ENCODE measurements at places on chromosomes 6 and 20. TPM values are rescaled to one million over a fixed set of nuclear protein-coding genes. Genes with fewer than 3 reads are reported as not detected.

DNA sequence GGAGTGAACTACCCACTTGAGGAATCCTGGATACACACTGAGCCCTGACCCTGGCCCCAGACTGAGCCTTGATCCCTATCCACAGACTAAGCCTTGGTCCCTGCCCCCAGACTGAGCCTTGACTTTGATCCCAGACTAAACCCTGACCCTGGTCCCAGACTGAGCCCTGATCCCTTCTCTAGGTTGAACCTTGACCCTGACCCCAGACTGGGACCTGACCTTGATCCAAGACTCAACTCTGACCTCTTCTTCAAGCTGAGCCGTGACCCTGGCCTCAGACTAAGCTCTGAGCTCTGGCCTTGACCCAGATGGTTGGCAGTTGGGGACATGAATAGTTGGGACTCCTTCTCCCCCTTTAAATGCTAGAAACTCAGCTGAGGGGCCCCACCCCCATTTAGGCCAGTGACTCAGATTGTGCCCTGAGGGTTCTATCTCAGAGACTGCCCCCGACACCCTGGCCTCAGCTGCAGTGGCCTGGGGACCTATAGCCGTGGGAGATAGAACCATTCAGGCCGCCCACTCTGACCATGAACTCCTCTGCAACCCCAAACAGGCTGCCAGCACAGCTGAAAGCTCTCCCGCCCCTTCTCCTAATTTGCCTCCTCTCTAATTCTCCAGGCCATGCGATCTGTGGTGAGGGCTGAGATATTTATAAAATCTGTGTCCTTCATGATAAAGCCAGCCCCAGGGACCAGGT lies 84.7 kb downstream of the DLGAP4 start:
- H3K27ac ChIP-seq = no peak overlapping the region
- no peaks in the 10 kb centered on the region for H3K36me3 ChIP-seq
- no peaks in the 10 kb centered on the region for H3K4me1 ChIP-seq
- no peaks in the 10 kb centered on the region for H3K27me3 ChIP-seq
- no peak overlapping the region for H3K4me3 ChIP-seq

DNA sequence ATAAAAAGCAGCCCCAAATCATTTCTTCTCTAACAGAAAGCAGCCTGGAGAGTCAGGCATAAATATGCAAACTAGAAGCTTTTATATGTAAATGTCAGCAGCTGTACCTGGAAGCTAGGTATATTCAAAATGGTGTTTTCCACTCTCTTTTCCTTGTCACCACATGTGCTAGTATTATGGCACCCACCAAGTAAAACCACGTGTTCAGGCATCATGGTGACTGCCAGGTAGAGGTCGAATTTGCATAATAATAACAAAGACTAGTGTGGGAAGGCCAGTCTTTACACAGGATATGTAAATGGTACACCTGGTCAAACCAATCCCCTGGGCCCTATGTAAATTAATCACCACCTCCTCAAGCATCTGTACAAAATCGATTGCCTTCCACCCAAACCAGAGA lies 124.0 kb downstream of the MMUT start:
- no peaks in the 10 kb centered on the region for H3K4me1 ChIP-seq
- no peak overlapping the region for H3K27ac ChIP-seq
- no peak for DNase-seq
- H3K27me3 ChIP-seq = no peaks in the 10 kb centered on the region
- H3K4me3 ChIP-seq = no peak overlapping the region
- no peaks in the 10 kb centered on the region for H3K36me3 ChIP-seq

- no peaks in the 10 kb centered on the region for H3K27me3 ChIP-seq
- H3K4me3 ChIP-seq = no peak overlapping the region
- peaks cover 21% of the 10 kb centered on the region for H3K4me1 ChIP-seq
- no peaks in the 10 kb centered on the region for H3K36me3 ChIP-seq
- no peak for DNase-seq
- H3K27ac ChIP-seq = no peak overlapping the region
Observed at GRCh38 chr6:12331951-12332749, 42.0 kb downstream of the EDN1 start.

GRCh38 chr20:16005915-16006493 lies 567.2 kb downstream of the KIF16B start:
- no peaks in the 10 kb centered on the region for H3K36me3 ChIP-seq
- H3K27me3 ChIP-seq = no peaks in the 10 kb centered on the region
- peaks cover 14% of the 10 kb centered on the region for H3K4me1 ChIP-seq
- no peak overlapping the region for H3K27ac ChIP-seq

- no peaks in the 10 kb centered on the region for H3K27me3 ChIP-seq
- no peak overlapping the region for H3K27ac ChIP-seq
- H3K36me3 ChIP-seq = no peaks in the 10 kb centered on the region
- no peak for DNase-seq
- H3K4me1 ChIP-seq = peaks cover 12% of the 10 kb centered on the region
Observed at GRCh38 chr6:137372532-137372931, 121.7 kb downstream of the OLIG3 start.

DNA sequence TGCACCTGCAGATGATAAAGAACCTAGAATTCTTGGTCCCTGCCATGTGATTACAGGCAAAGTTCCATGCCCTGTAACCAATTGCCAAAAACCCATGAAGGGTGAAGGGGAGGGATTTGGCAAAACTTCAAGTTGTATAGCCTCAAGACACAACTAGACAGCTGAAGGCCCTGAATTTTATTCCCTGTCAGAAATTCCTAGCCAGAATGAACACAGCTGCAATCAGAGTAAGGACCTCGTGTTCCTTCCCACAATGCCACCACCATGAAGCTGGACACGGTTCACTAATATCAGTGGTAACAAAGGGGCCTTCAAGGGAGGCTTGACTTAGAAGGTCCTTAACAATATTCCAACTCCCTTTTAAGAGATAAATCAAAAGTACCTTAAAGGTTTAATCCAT lies 22.5 kb upstream of the IRAK1BP1 start:
- H3K4me1 ChIP-seq = no peaks in the 10 kb centered on the region
- no peak overlapping the region for H3K27ac ChIP-seq

DNA sequence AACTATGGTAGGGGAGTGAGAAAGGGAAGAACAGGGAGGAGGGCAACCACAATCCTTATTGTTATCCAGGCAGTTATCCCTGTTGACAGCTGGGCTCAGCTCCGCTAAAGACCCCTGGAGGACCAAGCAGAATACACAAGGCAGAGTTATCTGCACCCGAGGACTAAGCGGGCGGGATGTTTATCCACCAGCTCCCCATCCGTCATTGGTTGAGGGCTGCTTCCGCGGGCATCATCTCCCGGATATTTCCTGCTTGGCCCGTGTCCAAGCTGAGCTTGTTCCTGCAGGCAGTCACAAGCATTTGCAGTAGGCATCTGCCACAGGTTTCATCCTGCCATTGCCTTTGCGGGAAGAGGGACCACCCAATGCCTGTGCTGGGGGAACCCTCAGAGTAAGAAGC lies 102.1 kb downstream of the DLGAP4 start:
- H3K27ac ChIP-seq = no peak overlapping the region
- DNase-seq = no peak
- no peak overlapping the region for H3K4me3 ChIP-seq
- H3K4me1 ChIP-seq = no peaks in the 10 kb centered on the region
- H3K36me3 ChIP-seq = no peaks in the 10 kb centered on the region

- no peak overlapping the region for H3K27ac ChIP-seq
- no peaks in the 10 kb centered on the region for H3K27me3 ChIP-seq
- no peak for DNase-seq
- H3K4me3 ChIP-seq = no peak overlapping the region
- no peaks in the 10 kb centered on the region for H3K4me1 ChIP-seq
Observed at GRCh38 chr20:53402233-53403005, 191.2 kb downstream of the ZNF217 start.

DNA sequence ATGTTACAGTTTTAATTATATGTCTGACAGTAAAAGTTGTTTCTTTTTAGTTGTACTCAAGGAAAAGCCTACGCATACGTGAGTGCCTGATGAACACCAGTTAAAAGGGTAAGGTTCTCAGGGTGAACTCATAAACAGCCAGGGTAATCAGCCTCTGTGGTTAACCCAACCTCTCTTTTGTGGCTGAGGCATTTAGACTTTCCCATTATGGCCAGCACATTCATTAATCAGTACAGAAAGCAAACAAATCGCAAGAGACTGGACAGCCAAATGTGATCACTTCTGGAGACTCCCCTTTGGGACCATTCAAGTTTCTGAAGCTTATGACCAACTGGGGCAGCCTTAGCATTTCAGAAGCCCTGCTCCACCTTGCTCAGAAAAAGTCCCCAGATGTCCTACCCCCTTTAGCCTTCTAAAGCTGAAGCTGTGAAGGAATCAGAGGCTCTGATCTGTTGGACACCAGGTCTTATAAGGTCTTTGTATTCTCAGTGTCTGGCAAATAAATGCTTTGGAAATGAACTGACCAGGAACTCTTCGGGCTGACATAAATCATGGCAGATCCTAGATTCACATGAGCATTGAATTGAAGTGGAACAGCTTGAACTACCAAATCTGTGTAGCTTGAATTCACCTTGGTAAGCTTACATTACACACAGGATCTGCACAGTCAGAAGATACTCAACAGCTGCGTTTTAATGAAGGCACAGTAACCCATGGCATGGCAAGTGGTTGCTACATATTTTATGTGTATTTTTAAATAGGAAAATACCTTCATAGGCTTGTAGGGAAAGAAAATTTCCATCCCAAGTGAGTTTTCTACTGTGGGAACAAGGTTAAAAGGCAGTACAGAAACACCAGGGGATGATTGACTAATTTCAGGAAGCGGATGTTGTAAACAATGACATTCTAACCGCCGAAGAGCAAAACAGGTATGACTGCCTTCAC lies 18.7 kb downstream of the IL20RA start:
- H3K27me3 ChIP-seq = no peaks in the 10 kb centered on the region
- DNase-seq = peak; percentile 56
- no peaks in the 10 kb centered on the region for H3K36me3 ChIP-seq
- no peak overlapping the region for H3K27ac ChIP-seq

GRCh38 chr20:11159728-11160127 lies 485.9 kb upstream of the JAG1 start:
- no peak overlapping the region for H3K4me3 ChIP-seq
- H3K4me1 ChIP-seq = no peaks in the 10 kb centered on the region
- no peaks in the 10 kb centered on the region for H3K36me3 ChIP-seq
- no peak overlapping the region for H3K27ac ChIP-seq

DNA sequence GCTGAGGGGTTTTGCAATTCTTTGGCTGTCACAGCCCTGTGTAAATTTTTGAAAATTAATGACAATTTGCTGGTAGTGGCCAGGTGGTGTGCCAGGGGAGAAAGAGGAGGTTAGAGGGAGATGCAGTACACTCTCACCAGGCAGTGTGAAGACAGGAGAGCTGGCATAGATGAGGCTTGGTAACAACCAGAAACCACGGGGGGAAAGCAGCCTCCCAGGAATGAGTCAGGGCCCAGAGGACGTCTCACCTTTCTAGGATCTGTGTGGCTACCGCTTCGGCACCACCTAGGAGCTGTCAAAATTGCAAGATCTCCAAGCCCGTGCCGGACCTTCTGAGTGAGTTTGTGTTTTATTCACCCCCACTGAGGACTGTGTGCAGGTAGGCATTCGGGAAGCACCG lies 171.4 kb downstream of the PACRG start:
- no peak for DNase-seq
- no peaks in the 10 kb centered on the region for H3K4me1 ChIP-seq
- no peak overlapping the region for H3K4me3 ChIP-seq
- no peak overlapping the region for H3K27ac ChIP-seq
- H3K27me3 ChIP-seq = no peaks in the 10 kb centered on the region

- no peaks in the 10 kb centered on the region for H3K4me1 ChIP-seq
- H3K27ac ChIP-seq = no peak overlapping the region
- no peaks in the 10 kb centered on the region for H3K36me3 ChIP-seq
- no peak overlapping the region for H3K4me3 ChIP-seq
- DNase-seq = no peak
Observed at GRCh38 chr6:49328051-49328744, 134.9 kb downstream of the MMUT start.

GRCh38 chr6:158233214-158233795 lies 65.2 kb downstream of the GTF2H5 start:
- H3K27ac ChIP-seq = no peak overlapping the region
- no peaks in the 10 kb centered on the region for H3K27me3 ChIP-seq
- H3K4me3 ChIP-seq = peak overlapping the region; percentile 83

DNA sequence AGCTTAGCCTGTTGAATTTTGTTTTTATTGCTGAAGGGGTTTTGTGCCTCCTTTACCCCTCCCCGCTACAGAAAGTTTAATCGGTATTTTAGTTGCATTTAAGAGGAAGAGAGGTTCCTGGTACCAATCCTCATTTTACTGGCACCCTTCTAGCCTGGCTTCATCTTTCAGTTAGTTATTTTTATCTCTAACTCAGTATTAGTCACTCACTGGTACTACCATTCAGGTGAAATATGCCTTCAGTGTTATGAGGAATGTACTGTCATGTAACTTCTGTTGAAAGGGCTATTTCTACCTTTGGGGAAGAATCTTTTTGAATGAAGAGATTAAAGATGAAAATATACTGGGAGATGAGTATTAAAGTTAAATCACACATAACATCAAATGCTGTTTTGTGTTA lies 211.8 kb downstream of the CDKAL1 start:
- no peak overlapping the region for H3K4me3 ChIP-seq
- H3K27me3 ChIP-seq = no peaks in the 10 kb centered on the region
- H3K4me1 ChIP-seq = no peaks in the 10 kb centered on the region
- DNase-seq = no peak

GRCh38 chr6:2454180-2454579 lies 208.8 kb upstream of the GMDS start:
- no peaks in the 10 kb centered on the region for H3K36me3 ChIP-seq
- no peak for DNase-seq
- H3K27ac ChIP-seq = no peak overlapping the region
- H3K27me3 ChIP-seq = no peaks in the 10 kb centered on the region
- H3K4me1 ChIP-seq = no peaks in the 10 kb centered on the region

DNA sequence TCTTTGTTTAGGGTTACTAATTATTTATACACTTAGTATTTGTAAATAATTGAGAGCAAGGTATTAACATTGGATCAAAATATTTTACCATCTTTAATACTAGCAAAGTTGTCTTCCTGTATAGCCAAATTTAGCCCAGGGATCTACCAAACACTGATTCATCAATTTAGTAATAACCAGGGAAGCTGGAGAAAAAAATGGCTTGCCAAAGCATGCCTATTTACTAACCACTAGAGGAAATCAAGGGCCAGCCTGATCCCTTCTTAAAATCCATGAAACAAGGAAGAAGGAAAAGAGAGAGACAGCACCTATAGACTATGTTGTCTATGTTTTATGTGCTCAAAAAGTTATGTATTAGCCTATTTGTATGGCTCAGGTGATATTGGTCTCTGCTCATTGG lies 450.3 kb upstream of the GJE1 start:
- no peak overlapping the region for H3K4me3 ChIP-seq
- H3K36me3 ChIP-seq = no peaks in the 10 kb centered on the region
- no peaks in the 10 kb centered on the region for H3K27me3 ChIP-seq
- H3K4me1 ChIP-seq = no peaks in the 10 kb centered on the region
- H3K27ac ChIP-seq = no peak overlapping the region
- no peak for DNase-seq

NKAIN4 gene
- not detected for total RNA-seq

DYNLRB1 gene
- 87.9 TPM for total RNA-seq

SAPCD1 gene
- total RNA-seq = 8.6 TPM

SYNGAP1 gene
- total RNA-seq = 9.2 TPM

RALGAPB gene
- total RNA-seq = 19.6 TPM

CST5 gene
- not detected for total RNA-seq
